ENCODE measurements at places on chromosomes 6 and 20.

DNA sequence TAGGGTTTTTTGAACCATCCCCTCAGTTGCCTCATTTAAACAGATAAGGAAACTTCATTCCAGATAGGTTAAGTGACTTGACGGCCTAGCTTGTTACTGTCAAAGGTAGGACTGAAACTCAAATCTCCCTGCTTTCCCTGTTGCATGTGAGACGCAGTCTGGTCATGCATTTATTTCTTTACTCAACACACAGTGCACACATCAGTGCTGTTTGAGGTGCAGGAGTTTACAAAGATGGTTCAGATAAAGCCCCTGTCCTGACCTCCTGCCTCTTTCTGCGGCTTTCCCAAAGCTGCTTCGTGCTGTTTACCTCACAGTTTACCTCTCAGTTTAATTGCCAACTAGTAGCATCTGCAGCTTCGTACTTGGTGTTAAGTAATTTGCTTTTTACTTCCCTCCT lies 26.6 kb downstream of the TIAM2 start:
- no peak for DNase-seq

GRCh38 chr6:137792160-137793033 lies 74.7 kb upstream of the TNFAIP3 start:
- no peak for DNase-seq

- DNase-seq, result no peak
Measured at GRCh38 chr6:76495909-76496308, 423.4 kb upstream of the IMPG1 start.

GRCh38 chr6:5099537-5099936 lies 14.4 kb downstream of the PPP1R3G start:
- DNase-seq, result no peak

DNA sequence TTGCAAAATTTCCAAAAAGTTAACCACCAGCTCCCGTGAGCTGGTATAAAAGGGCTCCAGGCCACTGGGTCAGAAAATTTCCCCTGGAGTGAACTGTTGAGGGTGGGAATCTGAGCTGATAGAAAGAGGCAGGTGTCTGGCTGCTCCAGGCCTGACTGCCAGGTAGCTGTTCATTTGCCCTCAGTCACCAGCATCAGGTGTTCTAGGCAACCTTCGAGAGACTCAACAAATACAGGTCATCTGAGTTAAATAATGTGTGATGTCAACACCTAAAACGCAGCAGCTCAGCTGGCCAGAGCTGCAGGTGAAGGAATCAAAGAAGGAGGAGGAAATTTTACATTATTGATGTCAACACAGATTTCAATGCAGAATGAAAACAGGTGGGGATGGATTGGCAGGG lies 46.7 kb downstream of the KCNK5 start:
- no peak for DNase-seq

- DNase-seq, result no peak
Measured at GRCh38 chr20:63285636-63286615, 7.1 kb upstream of the COL20A1 start.

DNA sequence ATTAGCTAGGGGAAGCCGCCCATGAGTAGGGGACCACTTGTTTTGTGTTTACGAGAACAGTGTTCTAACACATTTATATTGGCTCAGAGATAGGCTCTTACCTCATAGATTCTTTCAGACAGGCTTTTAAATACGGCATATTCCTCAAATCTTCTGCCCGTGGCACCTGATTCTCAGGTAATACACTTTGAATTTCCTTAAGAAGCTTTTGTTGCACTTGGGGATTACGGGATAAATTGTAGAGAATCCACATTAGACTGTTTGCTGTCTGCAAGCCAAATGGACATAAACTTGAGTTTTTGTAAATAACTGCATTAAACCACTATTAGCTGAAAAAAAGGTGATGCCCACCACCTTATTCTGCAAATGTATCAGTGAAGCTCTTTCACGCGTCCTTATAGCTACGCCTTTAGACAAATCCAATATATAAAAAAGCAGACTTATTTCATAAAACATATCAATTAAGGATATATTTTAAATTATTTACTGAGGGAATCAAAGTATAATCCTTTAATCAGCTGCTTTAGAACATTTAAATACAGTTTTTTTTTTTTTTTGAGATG lies 14.8 kb downstream of the CYP24A1 start:
- no peak for DNase-seq

- peak; percentile 17 for DNase-seq
Measured at GRCh38 chr6:43981363-43981990, 145.8 kb downstream of the MRPL14 start.

GRCh38 chr20:46984405-46984804 lies 89.8 kb downstream of the EYA2 start:
- DNase-seq, result no peak

- no peak for DNase-seq
Measured at GRCh38 chr6:41577356-41578216, 31.4 kb downstream of the FOXP4 start.

- DNase-seq, result no peak
Measured at GRCh38 chr6:136129365-136129764, 120.7 kb downstream of the MTFR2 start.

GRCh38 chr20:44212792-44213191 lies 2.2 kb upstream of the OSER1 start:
- DNase-seq, result no peak
